ENCODE measurements at places on chromosomes 5 and 9.

DNA sequence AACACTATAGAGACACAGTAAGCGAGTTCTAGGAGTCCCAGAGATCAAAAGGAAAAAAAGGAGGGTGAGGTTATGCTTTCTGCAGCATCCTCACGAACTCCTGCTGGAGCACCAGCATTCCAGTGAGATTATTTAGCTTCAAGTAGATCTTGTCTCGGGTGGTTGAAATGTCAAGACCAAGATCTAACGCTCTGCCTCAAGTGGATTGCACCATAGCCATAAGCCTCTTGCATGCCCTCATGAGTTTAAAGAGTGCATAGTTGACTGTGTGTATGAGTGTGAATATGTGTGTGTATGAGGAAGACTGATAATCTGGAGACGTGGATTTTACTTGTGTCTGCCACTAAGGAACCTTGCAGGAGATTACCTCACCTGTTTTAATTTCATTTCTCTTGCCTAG is 335.3 kb upstream of the ADAMTSL1 start:
- no peak overlapping the region for H3K27ac ChIP-seq
- H3K27me3 ChIP-seq = no peaks in the 10 kb centered on the region
- H3K4me3 ChIP-seq = no peak overlapping the region

DNA sequence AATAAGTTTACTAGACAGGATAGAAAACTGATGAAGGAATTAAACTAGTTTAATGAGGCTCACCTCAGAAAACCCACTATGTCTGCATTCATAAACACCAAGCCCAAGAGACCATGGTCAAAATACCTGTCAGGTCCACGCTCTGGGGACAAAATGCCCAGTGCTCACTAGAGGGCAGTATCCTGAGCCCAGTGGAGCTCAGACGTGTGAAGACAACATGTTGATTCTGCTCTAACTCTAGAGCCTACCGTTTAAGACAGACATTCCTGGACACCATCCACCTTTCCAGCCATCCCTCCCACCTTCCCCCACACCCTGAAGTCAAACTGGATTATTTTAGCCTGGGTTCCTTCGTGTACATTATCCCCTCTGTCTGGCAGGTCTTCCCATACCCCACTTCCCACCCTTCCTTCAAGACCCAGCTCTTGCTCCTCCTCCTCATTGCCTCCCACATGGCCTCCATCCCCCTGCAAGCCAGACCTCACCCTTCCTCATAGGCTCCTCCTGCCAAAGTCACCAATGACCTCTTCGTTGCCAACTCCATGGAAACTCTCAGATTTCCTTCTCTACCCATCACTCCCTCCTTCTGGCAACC is 142.3 kb upstream of the FSTL4 start:
- H3K36me3 ChIP-seq = no peaks in the 10 kb centered on the region
- H3K27ac ChIP-seq = no peak overlapping the region
- no peak overlapping the region for H3K4me3 ChIP-seq
- no peaks in the 10 kb centered on the region for H3K4me1 ChIP-seq
- DNase-seq = no peak
- H3K27me3 ChIP-seq = peaks cover 8% of the 10 kb centered on the region

DNA sequence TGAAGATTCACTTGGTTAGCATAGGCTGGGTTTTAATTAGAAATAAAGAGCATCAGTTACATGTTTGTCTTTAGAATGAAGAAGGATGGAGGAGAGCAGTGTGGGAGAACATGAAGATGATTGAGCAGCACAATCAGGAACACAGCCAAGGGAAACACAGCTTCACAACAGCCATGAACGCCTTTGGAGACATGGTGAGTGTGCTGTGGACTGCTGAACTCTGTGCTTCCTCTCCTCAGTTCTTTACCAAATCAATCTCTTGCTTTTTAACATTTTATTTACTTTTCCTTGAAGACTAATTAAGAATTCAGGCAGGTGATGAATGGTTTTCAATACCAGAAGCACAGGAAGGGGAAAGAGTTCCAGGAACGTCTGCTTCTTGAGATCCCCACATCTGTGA is 38.2 kb upstream of the SPATA31E1 start:
- H3K4me3 ChIP-seq = no peak overlapping the region
- no peak for DNase-seq
- H3K36me3 ChIP-seq = no peaks in the 10 kb centered on the region
- H3K4me1 ChIP-seq = no peaks in the 10 kb centered on the region

DNA sequence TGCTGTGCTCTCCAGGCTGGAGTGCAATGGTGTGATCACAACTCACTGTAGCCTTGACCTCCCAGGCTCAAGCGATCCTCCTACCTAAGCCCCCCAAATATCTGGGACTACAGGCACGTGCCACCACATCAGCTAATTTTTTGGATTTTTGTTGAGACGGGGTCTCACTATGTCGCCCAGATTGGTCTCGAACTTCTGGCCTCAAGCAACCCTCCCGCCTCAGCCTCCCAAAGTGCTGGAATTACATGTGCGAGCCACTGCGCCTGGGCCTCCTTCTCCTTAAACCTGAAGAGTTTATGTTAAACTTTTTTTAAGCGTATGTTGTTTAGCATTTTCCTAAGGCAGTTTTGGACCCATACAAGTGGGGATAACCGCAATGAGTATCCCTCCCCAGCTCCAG is 30.8 kb upstream of the SUSD3 start:
- H3K4me3 ChIP-seq = no peak overlapping the region
- no peak for DNase-seq
- H3K27me3 ChIP-seq = no peaks in the 10 kb centered on the region
- peaks cover 12% of the 10 kb centered on the region for H3K36me3 ChIP-seq

- H3K4me3 ChIP-seq = no peak overlapping the region
- no peaks in the 10 kb centered on the region for H3K36me3 ChIP-seq
- no peak overlapping the region for H3K27ac ChIP-seq
- no peaks in the 10 kb centered on the region for H3K4me1 ChIP-seq
Measured at GRCh38 chr5:156918311-156918845, 44.6 kb downstream of the TIMD4 start.

DNA sequence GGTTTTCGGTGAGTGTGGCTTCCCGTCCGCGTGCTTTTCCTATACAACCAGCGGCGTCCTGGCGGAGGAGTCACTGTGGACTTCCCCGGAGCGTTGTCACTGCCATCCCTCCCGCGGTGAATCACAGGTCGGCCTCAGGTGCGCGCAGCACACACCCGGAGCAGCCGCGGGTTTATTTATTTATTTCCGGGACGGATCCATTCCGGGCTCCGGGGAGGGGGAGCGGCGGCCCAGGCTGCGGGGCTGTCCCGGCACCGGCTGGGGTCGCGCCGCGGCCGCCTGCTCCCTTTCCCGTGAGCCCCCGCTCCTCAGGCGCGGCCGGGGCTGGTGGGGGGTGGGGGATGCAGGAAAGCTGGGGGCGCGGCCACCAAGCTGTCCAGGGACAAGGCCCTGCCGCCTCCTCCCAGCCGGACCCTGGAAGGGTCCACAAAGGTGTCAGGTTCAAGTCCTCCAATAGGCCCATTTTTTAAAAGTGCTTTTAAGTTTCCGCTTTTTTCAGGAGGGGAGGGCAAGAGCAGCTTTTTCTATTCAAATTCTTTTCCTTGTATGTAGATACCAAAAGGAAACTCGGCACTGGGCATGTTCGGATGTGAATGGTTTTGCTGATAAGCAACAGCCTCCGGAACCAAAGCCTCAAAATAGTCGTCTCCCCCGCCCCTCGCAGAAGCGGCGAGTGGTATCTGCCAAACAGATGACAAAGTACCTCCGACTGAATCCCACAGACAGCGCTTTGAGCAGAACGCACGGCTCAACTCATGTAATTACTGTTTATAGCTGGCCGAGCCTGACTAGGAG is 192.5 kb downstream of the CD180 start:
- peak overlapping the region; percentile 81 for H3K27ac ChIP-seq
- DNase-seq = peak; percentile 95
- H3K4me1 ChIP-seq = no peaks in the 10 kb centered on the region
- no peaks in the 10 kb centered on the region for H3K27me3 ChIP-seq

- no peak for DNase-seq
- H3K4me1 ChIP-seq = peaks cover 6% of the 10 kb centered on the region
- no peak overlapping the region for H3K4me3 ChIP-seq
- H3K27ac ChIP-seq = no peak overlapping the region
- peaks cover 6% of the 10 kb centered on the region for H3K27me3 ChIP-seq
Measured at GRCh38 chr9:93978551-93978950, 23.4 kb upstream of the BARX1 start.

DNA sequence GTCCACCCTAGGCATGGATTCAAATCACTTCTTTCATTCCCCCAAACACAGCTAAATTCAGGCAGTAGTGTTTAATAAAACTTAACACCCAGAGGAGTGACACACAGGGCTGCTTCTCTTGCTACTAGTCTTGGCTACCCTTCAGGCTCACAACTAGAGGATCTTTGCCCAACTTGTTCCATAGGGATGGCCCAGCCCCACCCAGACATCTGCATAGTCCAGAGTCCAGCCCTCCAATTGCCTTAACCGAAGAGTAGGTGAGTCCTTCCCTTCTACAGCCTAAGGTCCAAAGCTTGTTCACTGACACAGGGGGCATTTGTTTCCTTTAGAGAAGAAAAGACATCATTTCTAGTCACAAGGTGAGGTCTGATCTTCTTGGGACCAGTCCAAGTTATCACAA is 15.2 kb upstream of the RXFP3 start:
- no peaks in the 10 kb centered on the region for H3K4me1 ChIP-seq
- H3K36me3 ChIP-seq = no peaks in the 10 kb centered on the region
- DNase-seq = no peak
- no peak overlapping the region for H3K4me3 ChIP-seq

DNA sequence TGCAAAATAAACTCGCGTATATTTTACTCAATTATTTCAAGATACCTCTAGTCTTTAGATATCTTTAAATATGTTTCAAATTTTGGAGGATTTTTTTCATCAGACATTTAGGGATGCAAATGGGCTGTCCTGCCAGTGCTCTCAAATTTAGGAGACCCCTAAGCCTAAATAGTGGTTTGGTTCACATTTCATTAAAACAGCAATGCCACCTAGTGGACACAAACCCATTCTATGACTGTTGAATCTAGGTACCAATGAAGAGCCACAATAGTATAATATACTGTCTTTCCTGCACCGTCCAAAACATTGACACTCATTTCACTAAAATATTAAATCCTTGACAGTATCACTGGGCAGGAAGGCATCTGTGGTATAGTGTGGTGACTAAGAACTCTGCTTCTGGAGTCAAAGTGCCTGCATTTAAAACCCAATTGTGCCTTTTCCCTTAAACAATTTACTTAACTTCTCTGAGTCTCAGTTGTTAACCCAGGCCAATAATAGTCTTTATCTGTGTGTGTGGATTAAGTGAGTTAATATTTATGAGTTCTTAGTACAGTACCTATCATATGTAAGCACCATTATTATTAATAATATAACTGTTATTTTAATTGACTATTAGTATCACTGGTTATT is 148.0 kb downstream of the RORB start:
- peaks cover 7% of the 10 kb centered on the region for H3K4me1 ChIP-seq
- H3K27ac ChIP-seq = no peak overlapping the region
- no peak overlapping the region for H3K4me3 ChIP-seq
- no peaks in the 10 kb centered on the region for H3K36me3 ChIP-seq

- H3K36me3 ChIP-seq = peaks cover 5% of the 10 kb centered on the region
- peaks cover 7% of the 10 kb centered on the region for H3K4me1 ChIP-seq
- no peak overlapping the region for H3K27ac ChIP-seq
- H3K27me3 ChIP-seq = no peaks in the 10 kb centered on the region
Measured at GRCh38 chr9:130849356-130849755, 14.3 kb downstream of the ABL1 start.

DNA sequence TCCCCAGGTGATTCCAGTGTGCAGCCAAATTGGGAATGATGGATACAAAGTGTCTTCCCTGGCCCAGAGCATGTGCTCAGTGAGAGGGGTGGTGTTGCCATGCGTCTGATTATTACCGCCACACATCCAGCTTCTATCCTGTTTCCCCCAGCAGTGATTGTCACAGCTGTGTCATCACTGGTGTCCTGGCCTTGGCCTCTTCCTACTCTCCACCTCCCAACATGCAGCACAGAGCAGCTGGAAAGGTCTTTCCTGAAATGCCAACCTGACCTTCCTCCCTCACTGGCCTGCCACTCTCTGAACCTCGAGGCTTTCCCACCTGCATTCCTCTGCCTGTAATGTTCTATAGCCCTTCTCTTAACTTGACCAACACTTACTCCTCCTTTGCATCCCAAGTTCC is 60.0 kb downstream of the TMOD1 start:
- no peaks in the 10 kb centered on the region for H3K27me3 ChIP-seq
- H3K36me3 ChIP-seq = no peaks in the 10 kb centered on the region
- H3K27ac ChIP-seq = no peak overlapping the region
- no peak overlapping the region for H3K4me3 ChIP-seq
- peaks cover 2% of the 10 kb centered on the region for H3K4me1 ChIP-seq

DNA sequence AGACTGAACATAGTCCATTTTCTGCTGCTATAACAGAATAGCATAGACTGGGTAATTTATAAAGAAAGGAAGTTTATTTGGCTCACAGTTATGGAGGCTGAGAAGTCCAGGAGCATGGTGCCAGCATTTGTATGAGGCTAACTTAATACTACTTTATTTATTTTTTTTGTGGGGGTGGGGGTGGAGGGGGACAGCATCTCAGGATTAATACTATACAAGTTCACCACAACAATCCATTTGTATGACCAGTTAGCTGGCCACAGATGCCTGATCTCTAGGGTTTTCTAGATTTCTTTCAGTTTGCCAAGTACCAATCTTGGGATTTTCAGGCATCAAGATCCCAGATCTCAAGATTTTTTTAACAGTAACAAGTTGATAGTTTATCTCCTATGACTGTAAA is 20.3 kb downstream of the ANGPTL2 start:
- no peak for DNase-seq
- no peak overlapping the region for H3K27ac ChIP-seq
- H3K4me3 ChIP-seq = no peak overlapping the region
- H3K36me3 ChIP-seq = peaks cover 47% of the 10 kb centered on the region
- no peaks in the 10 kb centered on the region for H3K27me3 ChIP-seq
- H3K4me1 ChIP-seq = peaks cover 4% of the 10 kb centered on the region

GRCh38 chr9:91905237-91905650 is 44.8 kb downstream of the ROR2 start:
- H3K27me3 ChIP-seq = no peaks in the 10 kb centered on the region
- no peak overlapping the region for H3K27ac ChIP-seq
- DNase-seq = no peak
- no peak overlapping the region for H3K4me3 ChIP-seq

DNA sequence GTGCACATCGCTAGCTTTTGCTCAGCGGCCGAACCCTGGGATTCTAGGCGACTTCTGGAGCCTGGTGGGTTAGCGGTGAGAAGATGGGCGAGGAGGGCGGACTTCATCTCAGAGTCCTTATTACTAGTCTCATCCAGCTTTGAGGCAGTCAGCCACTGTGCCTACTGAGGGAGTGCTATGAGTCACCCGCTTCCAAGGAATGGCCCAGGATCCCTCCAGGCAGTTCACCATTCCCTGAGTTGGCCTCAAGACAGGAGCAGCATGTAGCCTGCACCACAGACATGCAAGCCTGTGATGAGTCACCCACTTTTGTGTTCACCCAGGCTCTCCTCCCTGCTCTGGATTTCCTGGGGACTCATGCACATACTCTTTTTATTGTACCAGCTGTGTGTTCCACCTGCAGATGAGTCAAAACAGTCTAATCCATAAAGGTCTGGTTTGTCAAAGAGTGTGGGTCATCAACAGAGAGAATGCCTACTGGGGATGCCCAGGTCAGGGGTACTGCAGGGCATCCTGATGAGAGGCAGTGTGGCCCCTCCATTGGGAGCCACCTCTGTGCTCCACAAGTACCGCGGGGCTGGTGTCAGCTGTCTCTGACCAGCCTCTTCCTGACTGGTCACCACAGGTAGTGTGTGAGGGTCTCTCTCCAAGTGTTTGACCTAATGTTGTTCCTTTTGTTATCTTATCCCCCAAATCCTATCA is 20.2 kb downstream of the SLC22A5 start:
- H3K4me3 ChIP-seq = no peak overlapping the region
- peaks cover 38% of the 10 kb centered on the region for H3K4me1 ChIP-seq
- H3K27ac ChIP-seq = peak overlapping the region; percentile 95
- H3K36me3 ChIP-seq = peaks cover 53% of the 10 kb centered on the region

GRCh38 chr9:111282845-111283244 is 47.2 kb downstream of the OR2K2 start:
- H3K4me1 ChIP-seq = no peaks in the 10 kb centered on the region
- DNase-seq = no peak
- H3K36me3 ChIP-seq = no peaks in the 10 kb centered on the region
- H3K4me3 ChIP-seq = no peak overlapping the region

Measured in large intestine (tissue), 12 donors.